Stimulated activated CD4-positive, alpha-beta T cell treated with anti-CD3 and anti-CD28 coated beads, Interleukin-1b, Interleukin-23, amount 100 ng/mL, for 48 hours (primary cell): ENCODE measurements at places on chromosomes 7 and 10.

GRCh38 chr7:32477649-32477980 lies 12.6 kb downstream of the LSM5 start:
- DNase-seq: no peak

DNA sequence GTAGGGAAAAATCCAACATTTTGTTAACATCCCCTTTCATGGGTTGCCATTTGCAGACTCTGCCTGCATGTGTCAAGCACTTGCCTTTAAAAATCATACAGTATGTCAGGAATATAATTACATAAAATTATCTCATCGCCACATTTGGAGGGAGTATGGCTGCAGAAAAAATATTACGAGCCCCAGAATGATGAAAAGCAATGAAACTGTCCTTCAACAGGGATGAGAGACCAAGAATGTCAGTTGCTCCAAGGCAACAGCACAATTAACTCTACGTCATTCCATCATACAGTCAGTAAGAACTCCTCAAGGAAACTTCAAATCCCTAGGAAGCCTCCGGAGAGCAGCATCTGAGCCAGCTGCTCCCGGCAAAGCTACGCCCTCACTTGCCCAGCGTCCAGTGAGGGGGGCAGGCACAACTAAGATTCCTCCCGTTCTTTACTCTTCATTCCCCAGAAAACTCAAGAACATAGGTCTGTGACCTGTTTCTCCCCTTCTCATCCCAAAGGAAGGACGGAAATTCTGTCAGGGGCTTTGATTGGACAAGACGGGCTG lies 132.9 kb downstream of the ANLN start:
- no peak for DNase-seq

- DNase-seq: peak; percentile 7
These were observed 104.3 kb upstream of the PLXNA4 start for GRCh38 chr7:132680590-132680989.

DNA sequence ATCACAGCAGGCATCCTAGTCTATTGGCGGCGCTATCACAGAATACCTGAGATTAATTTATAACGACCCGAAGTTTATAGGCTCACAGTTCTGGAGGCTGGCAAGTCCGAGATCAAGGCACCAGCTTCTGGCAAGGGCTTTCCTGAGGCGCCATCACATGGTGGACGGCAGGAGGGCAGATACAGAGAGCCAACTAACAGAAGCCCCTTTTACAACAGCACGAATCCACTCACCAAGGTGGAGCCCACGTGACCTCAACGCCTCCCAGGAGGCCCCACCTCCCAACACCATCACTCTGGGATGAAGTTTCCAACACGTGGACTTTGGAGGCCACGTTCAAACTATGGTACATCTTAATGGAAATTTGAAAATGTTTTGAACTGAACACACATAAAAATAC lies 255.3 kb downstream of the ELFN1 start:
- no peak for DNase-seq

- no peak for DNase-seq
These were observed 146.5 kb downstream of the MAPK8 start for GRCh38 chr10:48452879-48453412.

DNA sequence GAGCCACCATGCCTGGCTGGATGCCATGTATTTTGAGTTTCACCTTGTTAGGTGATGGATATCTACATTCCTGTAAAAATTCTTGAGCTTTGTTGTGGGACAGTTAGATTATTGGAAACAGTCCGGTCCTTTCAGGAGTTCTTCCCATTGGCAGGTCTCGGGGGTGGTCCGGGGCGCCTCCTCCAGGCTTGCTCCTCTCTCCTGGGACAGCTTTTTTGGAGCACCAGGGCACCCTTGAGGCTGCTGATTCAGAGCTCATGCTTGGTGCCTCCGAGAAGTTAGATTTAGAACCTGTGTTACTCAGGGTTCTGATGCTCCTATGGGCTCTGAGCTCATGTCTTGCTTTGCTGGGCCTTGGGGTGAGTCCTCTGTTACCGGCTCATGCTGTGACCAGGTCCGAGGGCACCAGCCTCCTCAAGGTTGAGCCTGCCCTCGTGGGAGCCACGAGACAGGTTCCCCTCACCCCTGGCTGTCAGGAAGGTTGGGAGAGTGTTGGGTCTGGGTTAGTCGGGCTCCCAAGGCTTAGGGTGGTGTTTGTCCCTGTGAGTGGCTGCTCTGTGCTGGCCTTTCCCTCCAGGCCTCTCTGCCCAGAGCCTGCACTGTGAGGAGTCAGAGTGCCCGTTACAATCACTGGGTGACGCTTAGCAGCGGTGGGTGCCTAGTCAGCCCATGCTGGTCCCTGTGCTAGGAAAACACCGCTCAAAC lies 6.0 kb downstream of the SPRN start:
- no peak for DNase-seq

- DNase-seq: no peak
These were observed 874.1 kb downstream of the GRM8 start for GRCh38 chr7:126378642-126379041.

DNA sequence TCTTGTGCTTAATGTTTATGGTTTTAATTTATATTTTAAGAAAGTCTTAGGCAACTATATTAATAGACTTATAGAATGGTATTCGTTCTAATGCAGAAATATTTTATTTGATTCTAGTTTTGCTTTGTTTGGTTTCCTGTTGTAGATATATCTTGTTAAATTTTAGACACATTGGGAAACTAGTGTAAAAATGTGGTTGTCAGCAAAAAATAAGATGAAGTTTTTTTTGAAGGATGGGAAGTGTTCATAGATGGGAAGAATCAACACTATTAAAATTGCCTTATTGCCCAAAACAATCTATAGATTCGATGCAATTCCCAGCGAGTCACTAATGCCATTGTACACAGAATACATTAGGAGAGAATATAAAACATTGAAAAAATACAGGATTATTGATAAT lies 278.9 kb downstream of the ZWINT start:
- no peak for DNase-seq

GRCh38 chr10:93080350-93081046 lies 6.8 kb downstream of the CYP26A1 start:
- DNase-seq: peak; percentile 41

DNA sequence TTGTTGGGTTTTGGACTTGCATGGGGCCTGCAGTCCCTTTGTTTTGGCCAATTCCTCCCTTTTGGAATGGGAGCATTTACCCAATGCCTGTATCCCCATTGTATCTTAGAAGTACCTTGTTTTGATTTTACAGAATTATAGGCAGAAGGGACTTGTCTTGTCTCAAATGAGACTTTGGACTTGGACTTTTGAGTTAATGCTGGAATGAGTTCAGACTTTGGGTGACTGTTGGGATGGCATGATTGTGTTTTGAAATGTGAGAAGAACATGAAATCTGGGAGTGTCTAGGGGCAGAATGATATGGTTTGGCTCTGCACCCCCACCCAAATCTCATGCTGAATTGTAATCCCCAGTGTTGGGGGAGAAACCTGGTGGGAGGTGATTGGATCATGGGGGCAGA lies 76.8 kb upstream of the MKI67 start:
- DNase-seq: no peak

- no peak for DNase-seq
These were observed 116.2 kb upstream of the SH2B2 start for GRCh38 chr7:102170393-102170970.

- no peak for DNase-seq
These were observed 52.7 kb downstream of the GRB10 start for GRCh38 chr7:50729962-50730361.

DNA sequence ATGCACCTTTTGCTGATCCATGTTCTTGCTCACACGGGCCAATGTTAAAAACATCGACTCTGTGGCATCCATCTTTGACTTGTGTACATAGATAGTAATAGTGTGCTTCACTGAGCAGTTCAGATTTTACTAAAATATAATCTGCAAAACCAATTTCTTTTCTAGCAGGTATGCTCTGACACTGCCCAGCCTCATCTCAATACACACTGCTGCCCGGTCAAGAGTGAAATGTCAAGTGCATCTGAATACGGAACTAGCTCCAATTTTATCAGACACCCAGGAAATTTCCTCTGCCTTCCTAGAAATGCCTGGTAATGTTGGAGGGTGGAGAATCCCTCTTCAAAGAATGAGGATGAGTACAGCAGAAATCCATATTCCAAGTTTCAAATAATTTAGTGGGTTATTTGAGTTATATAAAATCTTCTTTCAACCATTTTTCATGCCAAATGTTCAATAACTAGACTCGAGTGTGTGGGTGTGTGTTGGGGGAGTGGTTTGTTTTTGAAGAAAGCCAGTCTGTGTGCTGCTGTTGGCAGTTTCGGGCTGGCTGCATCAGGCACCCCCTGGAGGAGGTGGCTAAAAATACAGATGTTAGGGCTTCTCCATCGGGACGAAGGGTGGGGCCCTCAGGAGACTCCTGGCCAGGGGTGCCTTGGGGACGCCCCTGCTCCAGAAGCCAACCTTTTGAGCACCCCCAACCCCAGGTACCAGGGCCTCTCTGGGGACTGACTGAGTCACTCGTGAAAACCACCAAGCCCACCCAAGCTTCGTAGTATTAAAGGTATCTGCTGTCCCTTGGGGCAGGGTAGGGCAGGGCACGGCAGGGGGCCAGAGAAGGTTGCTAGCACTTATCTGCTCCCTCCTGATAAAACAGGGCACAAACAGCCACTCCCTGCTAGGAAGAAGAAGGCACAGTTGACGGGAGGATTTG lies 15.4 kb downstream of the CTBP2 start:
- no peak for DNase-seq

DNA sequence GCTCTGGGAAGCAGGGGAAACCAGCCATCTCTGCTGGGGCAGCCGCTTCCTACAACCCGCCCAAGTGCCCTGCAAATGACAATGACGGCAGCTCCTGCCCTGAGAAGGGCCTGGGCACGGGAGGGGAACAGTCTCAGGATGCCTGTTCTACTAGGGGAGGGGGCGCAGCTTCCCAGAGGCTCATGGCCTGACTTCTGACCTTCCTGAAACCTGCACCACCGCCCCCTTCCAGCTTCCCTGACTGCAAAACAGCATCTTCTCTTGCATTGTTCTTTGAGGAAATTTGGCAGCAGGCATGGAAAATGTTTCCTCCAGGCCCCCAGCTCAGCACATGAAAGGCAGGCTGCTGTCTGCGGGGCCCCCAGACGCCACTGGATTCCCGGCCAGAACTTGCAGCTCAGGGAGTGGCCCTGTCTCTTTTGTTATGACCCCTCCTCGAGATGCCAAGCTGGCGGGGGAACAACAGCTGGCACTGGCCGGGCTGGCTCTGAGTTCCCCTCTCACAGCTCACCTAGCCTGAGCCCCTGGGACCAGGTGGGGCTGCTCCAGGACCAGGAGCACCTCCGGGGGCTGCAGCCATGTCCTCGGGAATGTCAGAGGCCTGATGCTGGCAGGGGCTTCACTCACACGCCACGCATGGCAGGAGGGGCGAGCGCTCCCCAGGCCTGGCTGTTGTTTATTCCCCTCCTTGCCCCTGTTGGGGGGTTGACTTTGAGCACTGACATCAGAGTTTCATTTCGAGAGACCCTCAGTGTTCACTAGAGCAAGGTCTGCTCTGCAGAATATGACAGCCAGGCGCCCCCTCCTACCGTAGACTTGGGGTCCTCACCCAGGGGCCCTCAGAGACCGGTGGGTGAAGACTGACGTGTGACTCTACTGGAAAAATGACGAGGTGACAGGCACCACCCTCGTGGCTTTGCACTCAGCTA lies 62.7 kb downstream of the CALML3 start:
- DNase-seq: no peak

DNA sequence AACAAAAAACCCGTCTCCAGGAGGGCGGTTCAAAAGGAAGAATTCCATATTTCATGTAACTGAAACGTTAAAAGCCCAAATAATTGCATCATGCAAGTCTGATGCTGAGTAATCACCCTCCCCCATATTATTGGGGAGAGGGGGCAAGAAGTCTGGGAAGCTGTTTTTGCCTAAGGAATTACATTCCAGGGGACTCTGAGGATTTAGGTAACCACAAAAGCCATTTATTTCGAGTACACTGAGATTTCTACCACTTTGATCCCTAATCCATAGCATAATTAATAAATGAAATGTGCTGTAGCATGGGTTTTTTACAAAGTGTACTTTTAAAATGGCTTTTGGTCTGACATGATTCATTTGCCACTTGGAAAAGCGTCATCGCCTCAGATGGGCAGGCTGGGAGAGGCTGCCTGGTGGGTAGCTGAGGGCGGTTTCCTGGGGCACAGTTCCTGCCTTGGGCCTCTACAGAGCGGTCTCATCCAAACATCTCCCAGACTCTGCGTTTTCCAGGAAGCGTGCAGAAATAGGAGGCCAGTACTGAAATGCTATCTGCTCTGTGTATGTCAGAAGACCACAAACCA lies 106.5 kb downstream of the TCF7L2 start:
- DNase-seq: no peak

DNA sequence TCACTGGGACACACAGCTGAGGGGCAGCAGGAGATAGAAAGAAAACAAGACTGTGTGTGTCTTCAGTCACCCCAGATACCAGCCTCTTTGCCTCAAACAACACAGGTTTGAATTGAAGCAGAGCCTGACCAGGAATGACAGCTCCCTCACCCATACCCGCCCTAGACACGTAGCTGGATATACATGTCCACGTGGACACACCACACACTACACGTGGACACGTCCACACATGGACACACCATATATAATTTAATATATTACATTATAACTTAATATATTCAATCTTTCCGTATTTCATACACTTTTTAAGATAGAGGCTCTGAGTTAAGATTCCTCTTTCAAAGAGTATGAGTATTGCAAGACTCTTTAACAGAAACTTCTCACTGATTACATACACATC lies 11.3 kb downstream of the GDF2 start:
- no peak for DNase-seq

- no peak for DNase-seq
These were observed 40.5 kb downstream of the PRSS2 start for GRCh38 chr7:142811154-142811737.

GRCh38 chr7:54360075-54360840 lies 181.9 kb upstream of the VSTM2A start:
- DNase-seq: no peak

- no peak for DNase-seq
These were observed 79.9 kb upstream of the THSD7A start for GRCh38 chr7:11911900-11912299.

- DNase-seq: no peak
These were observed 173.3 kb downstream of the ELFN1 start for GRCh38 chr7:1843271-1843861.

DNA sequence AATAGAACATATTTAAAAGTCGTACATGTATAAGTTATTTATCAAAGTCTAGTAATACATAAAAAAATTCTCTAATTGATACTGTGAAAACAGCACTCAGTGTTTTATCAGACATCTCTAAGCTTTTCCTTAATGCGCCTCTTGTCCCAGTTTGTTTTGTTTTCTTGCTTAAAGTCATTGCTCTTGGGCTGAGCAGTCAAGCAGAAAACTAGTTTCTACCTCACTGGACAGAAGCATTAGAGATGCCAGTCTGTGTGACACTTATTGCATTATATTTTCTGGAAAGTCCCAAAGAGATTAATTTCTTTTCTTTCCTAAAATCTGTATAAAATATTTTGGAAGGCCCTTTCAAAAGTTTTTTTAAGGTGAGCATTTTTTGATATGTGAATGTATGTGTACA lies 236.2 kb downstream of the PCLO start:
- DNase-seq: no peak

- DNase-seq: no peak
These were observed 31.9 kb downstream of the LCOR start for GRCh38 chr10:96863922-96864543.

DNA sequence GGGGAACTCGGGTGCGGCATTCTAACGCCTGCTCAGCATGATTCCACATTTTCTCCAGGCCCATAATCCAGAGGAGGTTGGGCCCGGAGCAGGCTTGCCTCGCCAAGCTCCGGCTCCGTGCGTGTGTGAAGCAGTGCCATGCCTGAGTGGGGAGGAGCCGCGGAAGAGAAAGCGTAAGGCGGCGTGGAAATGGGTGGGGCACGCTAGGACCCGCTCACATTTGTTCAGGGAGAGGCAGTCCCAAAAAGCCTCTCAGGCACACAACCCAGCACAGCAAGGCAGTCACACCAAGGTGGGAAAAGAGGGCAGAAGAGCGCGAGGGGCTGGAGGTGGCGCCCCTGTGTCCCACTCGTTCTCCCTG lies 695 bp upstream of the VDAC2 start:
- peak; percentile 77 for DNase-seq
